Right lung (tissue), 10 donors: ENCODE measurements at places on chromosomes 2 and 18. TPM values are rescaled to one million over a fixed set of nuclear protein-coding genes. Genes with fewer than 3 reads are reported as not detected.
A peak's percentile ranks its signal among the peaks of the same experiment; 100 is the strongest.

The KIF1A gene
- polyA plus RNA-seq, result 1.8 TPM

The INO80D gene
- 11.8 TPM for polyA plus RNA-seq

The CCDC93 gene
- 51.1 TPM for polyA plus RNA-seq

The TEKT4 gene
- 2.8 TPM for polyA plus RNA-seq

The GCG gene
- polyA plus RNA-seq, result 1.3 TPM

The GEN1 gene
- 33.1 TPM for polyA plus RNA-seq

The SALL3 gene
- not detected for polyA plus RNA-seq

The BOK gene
- 24.1 TPM for polyA plus RNA-seq

The CWC22 gene
- 29.8 TPM for polyA plus RNA-seq

The KLHL41 gene
- polyA plus RNA-seq, result 5.8 TPM

The ASIC4 gene
- 0.22 TPM for polyA plus RNA-seq

The CARF gene
- polyA plus RNA-seq, result 18.2 TPM

The MAPK4 gene
- 1.2 TPM for polyA plus RNA-seq

DNA sequence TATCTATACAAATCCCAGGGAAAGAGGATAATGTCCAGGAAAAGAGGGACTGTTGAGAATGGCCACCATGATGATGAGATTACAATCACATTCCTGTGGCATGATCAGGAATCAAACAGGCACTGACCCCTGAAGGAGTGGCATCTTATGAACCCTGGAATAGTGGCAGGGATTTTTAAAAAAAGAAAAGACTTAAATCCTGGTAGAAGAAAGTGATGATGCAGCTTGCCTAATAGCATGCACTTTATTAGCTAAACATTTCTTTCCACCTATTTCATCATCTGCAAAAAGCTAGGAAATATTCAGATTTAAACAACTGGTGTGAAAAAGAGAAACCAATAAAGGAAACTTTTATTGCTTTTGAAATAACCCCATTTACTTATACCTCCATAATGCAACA lies 87.2 kb upstream of the FSHR start:
- DNase-seq, result no peak

DNA sequence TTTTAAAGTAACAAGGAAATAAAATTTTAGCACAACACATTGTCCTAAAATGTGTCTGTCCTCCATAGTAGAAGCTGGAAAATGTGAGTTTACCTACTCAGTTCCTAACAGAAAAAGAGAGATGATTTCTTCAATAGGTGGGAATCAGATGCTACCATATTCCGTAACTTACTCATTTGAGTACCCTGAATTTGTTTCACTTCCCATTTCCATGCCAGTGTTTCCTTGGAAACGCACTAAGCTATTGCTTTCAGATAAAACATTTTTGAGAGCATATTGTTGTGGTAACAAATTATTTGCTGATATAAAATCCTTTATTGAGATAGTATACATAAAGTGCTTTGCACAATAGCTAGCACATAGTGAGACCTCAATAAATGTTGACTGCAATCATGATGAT lies 137.5 kb upstream of the BARD1 start:
- no peak for DNase-seq

- DNase-seq, result no peak
Measured at GRCh38 chr18:13112982-13113381, 105.6 kb upstream of the LDLRAD4 start.

DNA sequence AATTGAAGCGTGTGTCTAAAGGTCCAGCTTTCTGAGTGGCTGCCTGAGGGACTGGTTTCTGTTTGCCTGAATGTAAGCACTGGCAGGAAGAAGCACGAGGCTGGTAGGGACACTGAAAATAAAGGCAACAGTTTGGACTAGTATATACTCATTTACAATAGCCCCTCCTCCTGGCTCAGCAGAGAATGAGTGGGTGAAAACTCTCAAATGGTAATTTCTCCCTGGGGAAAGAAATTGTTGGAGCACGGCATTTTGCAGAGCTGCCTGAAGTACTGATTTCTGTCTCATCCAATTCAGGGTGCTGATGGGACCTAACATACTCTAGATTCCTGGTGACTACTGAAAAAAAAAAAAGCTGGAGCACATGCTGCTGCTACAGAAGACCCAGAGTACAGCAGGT lies 17.3 kb upstream of the SPP2 start:
- no peak for DNase-seq

DNA sequence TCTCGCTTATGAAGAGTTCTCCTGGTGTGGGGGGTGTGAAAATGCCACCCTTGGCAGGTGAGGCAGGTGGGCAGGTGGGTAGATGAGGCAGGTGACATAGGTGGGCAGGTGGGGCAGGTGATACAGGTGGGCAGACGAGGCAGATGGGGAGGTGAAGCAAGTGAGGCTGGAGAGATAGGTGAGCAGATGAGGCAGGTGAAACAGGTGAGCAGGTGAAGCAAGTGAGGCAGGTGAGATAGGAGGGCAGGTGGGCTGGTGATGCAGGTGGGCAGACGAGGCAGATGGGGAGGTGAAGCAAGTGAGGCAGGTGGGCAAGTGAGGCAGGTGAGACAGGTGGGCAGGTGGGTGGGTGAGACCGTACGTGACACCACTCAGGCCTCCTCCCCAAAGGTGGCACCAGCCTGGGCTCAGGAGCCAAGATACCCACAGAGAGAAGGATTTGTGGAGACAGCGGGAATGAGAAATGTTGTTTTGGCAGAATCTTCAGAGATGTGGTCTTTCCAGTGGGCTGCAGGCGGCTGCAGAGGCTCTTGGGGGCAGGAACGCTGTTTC lies 232.3 kb upstream of the MYT1L start:
- DNase-seq, result no peak

DNA sequence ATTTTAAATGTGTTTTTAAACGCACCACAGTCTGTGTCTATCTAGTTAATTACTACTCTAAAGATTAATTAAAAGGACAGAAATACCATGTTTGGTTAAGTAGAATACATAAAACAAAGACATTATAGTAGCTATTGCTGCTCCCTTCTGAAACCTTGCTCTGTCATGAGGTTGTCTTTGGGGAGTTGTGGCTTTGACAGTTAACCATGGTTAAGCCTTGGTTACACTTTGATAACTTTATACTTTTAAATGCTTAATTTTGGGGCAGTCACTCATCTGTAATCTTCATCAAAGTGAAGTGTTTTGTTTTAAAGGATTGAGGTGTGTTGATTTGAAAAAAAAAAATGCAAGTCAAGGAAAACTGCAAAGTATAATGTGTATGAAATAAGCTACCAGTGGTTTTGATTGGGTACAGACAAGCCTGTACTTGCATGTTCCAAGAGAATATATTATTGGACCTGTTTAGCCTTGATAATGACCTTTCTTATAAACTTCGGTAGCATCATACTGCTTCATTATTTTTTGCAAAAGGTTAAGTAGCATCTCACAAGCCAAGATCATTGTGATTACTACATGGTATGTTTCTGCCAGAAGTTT lies 29.8 kb upstream of the TBR1 start:
- DNase-seq, result no peak

DNA sequence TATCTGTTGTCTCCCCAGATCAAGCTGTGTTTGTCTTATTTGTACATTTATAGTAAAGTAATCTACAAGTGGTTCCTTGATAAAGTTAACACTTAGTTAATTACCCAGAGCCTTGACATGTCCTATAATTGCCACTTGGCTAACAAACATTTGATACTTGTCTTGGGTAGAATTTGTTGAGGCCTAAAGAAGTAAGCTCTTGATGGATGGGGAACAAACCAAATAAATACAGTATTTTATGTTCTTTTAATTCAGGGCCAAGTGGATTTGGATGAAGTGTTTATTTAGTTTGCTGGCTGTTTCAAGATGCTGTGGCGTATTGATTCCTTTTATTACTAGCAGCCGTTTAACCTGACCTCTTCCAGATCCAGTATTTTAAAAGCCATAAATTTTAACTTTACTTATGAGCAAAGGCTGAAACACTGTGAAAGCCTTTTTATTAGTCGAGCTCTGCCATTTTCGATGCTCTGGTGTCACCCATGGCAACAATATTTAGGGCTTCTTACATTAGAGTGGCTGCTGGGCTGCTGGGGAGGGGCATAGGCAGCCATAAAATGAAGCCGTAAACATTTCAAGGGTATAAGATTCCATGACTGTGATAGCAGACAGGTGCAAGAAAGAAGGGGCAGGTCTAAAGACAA lies 401.6 kb upstream of the NRP2 start:
- peak; percentile 84 for DNase-seq

GRCh38 chr2:119076713-119077112 lies 81.8 kb downstream of the C1QL2 start:
- no peak for DNase-seq

- DNase-seq, result no peak
Measured at GRCh38 chr2:68994864-68995263, 18.1 kb upstream of the ANTXR1 start.

- DNase-seq, result no peak
Measured at GRCh38 chr2:137194111-137194510, 428.8 kb downstream of the THSD7B start.

DNA sequence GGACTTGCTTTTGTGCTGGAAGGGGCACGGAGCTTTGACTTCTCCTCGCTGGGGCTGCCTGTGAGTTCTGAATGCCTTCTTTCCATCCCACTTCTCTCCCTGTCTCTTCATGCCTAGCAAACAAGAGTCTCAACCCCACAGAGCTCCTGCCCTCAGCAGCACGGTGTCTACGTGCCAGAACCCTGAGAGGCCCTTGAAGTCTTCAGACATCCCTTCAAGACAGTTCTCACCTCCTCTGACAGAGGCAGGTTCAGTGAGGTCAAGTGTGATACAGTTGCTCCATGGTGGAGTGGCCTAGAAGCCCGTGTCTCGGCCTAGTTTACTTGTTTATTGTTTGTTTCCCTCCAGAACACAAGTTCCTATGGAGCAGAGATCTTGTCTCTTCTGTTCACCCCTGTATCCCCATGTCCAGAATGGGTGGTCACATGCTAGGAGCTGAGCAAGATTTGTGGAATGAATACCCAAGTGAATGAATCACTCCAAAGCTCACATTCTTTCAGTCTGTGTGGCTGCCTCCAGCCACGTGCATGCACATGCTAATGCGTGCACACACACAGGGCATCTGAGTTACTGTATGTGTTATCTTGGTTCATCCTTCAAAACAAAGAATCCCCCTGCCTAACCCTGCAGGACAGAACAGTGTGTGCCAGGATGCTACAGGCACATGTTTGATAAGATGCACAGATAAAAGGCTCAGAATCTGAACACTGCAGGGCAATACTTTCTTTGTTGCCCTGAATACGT lies 391.6 kb downstream of the NBAS start:
- DNase-seq, result no peak

DNA sequence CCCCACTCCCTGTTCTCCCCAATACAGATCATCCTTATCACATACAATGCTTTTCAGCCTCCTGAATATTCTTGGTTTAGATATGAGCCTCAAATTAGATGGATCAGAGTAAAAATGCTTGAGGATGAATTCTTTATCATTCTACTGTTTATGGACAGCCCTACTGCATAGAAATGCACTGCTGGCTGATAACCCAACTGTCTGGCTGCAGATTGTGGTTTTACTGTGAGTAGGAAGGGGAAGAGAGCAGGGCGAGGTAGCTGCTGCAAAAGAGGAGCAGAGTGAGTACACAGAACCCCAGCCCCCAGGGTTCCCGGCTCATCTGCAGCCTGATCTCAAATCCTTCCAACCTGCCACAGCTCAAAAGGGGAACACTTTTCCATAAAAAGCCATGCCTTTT lies 29.4 kb upstream of the NCOA1 start:
- no peak for DNase-seq

DNA sequence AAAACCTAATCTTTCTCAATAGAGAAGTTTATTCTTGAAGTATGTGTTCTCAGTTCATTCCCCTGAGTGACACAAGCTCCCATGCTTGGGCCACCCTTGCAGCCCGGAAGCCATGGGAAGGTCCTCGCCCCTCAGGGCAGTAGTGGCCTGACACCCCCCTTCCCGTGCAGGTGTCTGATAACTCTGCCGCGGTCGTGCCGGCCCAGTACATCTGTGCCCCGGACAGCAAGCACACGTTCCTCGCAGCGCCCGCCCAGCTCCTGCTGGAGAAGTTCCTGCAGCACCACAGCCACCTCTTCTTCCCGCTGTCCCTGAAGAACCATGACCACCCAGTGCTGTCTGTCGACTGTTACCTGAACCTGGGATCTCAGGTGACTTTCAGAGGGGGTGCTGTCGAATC lies 32.4 kb downstream of the NTSR2 start:
- no peak for DNase-seq

DNA sequence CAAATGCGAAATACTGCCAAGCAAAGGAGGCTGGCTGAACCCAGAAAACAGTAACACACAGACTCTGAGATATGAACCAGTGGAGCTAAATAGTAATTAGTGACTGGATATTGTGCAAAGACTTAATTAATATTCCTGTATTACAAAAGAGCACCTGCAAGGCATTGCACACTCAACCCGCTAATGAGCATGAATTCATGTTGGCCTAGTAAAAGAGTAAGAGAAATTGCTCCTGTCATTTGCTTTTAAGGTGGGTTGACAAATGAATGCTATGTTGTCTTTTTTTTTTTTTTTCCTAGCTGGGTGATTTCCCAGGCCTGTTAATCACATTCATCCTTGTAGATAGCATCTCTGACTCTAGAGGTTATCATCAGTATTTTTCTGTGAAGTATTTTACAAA lies 87.0 kb upstream of the CERS6 start:
- no peak for DNase-seq

DNA sequence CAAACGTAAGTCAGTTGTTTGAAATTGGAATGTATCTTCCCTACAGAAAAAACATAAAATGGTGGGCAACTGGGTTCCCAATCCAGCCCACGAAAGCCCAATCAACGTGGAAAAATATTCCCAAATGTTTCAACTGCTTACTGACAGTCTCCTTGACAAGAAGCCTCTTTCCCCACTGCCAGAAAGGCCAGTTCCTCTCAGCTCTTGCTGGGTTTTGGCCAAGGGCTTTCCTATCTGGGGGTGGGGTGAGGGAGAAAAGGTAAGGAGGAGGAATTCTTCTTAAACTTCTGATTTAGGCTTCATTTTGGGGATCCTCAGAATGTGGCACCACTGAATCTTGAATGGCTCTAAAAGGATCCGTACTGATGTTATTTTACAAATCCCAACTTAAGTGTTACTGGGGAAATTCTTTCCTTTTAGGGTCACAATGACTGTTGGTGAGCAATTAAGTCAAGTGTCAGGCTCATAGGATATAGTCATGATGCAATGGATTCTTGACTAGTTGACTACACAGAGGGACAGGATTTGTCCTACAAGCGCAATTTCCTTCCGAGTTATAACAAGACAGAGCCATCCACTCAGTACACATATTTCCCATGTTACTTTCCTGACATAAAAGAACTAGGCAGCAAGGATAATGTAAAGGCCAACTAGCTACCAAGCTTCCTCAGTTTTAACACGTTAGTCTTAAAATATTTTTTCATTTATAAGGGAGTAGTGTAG lies 73.6 kb downstream of the SPRED2 start:
- DNase-seq, result no peak

- no peak for DNase-seq
Measured at GRCh38 chr2:16063251-16063850, 123.0 kb downstream of the MYCN start.
